ENCODE measurements at places on chromosomes 11 and 22.
A peak's percentile ranks its signal among the peaks of the same experiment; 100 is the strongest.

DNA sequence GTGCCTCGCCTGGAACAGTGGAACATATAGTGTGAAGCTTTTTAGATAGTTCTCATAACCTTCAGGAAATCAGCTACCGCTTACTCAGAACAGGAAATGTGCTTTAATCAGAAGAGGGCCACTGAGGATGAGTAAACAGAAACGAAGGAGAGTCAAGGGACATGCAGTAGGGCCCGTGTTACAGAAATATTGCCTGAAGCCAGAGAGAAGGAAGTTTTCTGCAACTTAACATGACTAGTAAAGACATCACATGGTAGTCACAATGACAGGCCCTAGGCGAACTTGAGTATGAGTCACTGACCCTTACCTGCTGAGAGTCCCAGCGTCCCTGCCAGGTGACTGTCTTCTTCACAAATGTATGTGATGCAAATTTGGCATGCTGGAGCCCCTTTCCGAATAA, 39.4 kb downstream of the CARD18 start:
- no peak for DNase-seq

- DNase-seq: no peak
Measured at GRCh38 chr11:108768370-108768769, 103.5 kb downstream of the DDX10 start.

GRCh38 chr22:47692811-47693210, 930.4 kb downstream of the TBC1D22A start:
- DNase-seq: no peak

DNA sequence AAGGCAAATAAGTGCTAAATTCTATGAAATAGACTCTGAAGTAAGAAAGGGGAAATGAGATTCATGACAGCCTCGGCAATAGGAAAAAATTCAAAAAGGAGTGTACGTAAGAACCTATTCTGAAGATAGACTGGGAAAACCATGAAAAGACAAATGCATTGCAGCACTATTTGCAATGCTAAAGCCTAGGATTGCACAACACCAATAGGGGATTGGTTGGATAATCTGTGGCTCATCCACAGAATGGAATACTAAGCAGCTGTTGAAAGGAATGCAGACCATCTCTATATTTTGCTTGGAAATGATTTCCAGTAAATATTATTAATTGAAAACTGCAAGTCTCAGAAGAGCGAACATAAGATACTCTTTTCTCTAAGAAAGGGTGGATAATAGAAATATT, 91.7 kb upstream of the CLMP start:
- no peak for DNase-seq

DNA sequence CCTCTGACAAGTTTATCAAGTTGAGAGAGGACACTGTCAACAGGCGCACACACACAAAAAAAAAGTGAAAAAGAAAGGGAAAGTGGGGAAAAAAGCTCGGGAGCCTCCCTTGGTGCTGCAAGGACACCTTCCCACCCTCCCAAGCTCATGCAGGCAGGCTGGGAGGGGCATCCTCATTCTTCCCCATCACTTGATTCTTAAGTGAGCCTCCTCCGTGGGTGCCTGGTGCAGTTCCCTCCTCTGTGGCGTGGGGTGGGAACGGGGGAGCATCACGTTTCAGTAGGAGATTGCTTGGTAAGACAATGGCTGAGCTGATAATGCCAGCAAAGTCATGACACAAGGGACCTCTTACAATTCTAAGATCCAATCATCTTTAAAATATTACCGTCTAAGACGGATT, 108.8 kb downstream of the NXPE2 start:
- no peak for DNase-seq

- DNase-seq: peak; percentile 49
Measured at GRCh38 chr11:119100246-119100970, 1.2 kb downstream of the DPAGT1 start.

DNA sequence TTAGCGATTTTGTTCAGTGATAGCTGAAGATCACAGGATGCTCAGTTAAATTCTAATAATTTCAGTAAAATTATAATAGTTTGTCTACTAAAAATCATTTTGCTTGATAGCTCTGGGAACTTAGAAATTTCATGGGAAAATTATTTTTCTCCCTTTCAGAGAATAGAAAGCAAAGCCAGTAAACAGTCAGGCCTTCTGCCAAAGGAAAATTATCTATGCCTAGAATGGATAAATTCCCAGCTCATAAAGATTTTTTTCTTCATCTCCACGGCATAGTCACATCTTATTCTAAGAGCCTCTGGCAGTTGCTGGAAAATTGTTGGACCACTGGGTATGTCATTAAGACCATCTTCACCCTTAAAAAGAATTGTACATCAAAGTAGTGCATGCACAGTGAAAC, 169.6 kb upstream of the ANO3 start:
- no peak for DNase-seq

- peak; percentile 71 for DNase-seq
Measured at GRCh38 chr11:65502555-65503367, 3.9 kb downstream of the MALAT1 start.

DNA sequence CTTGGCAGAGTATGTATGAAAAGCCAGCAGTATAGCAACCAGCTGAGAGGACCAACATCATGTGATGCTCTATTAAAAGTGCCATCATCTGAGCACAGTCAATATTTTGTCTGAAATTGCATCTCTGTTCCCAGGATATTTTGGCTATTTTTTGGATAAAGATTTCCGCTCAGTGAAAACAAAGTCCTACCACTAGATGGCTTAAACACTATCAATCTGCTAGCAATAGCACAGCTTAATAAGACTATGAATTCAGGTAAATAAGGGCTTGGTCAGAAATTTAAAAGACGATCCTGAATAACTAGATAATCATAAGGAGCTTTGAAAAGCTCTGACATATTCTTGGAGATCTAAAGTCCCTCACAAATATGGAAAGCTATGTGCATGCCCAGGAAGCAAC, 74.4 kb downstream of the MS4A13 start:
- peak; percentile 48 for DNase-seq

GRCh38 chr22:22605074-22605404, 39.4 kb upstream of the GGTLC2 start:
- DNase-seq: no peak

GRCh38 chr22:22716136-22716665, 71.8 kb downstream of the GGTLC2 start:
- DNase-seq: no peak
